ENCODE measurements at places on chromosomes 11 and 22. TPM values are rescaled to one million over a fixed set of nuclear protein-coding genes. Genes with fewer than 3 reads are reported as not detected.
A peak's percentile ranks its signal among the peaks of the same experiment; 100 is the strongest.

GRCh38 chr11:112165049-112165448, 1.2 kb upstream of the IL18 start:
- no peaks in the 10 kb centered on the region for H3K36me3 ChIP-seq
- no peak overlapping the region for H3K27ac ChIP-seq
- H3K4me1 ChIP-seq = no peaks in the 10 kb centered on the region
- no peak for DNase-seq
- peaks cover 30% of the 10 kb centered on the region for H3K27me3 ChIP-seq
- no peak overlapping the region for H3K4me3 ChIP-seq

GRCh38 chr22:39315389-39315788, 4.0 kb downstream of the RPL3 start:
- no peak for DNase-seq
- H3K27ac ChIP-seq = peak overlapping the region; percentile 64
- H3K4me3 ChIP-seq = peak overlapping the region; percentile 99
- peaks cover 75% of the 10 kb centered on the region for H3K36me3 ChIP-seq

DNA sequence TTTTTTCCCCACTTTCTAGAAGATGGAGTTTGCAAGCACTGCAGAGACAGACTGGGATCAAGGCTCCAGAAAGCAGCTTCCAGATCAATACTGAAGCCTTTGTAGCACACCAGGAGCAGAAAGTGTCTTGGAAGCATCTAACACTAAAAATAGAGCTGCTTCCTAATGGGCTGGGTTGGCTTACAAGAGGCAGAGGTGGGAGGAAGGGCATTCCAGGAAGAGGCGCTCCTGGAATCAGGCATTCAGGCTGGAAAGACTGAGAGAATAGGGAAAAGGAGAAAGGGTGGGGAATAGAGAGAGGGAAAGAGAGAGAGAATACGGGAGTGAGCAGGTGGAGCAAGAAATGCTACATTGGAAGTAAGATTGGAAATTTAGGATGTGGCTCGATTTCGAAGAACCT, 395.9 kb downstream of the OPCML start:
- H3K27me3 ChIP-seq = peaks cover 3% of the 10 kb centered on the region
- no peaks in the 10 kb centered on the region for H3K4me1 ChIP-seq
- no peak for DNase-seq
- H3K4me3 ChIP-seq = no peak overlapping the region
- no peaks in the 10 kb centered on the region for H3K36me3 ChIP-seq

DNA sequence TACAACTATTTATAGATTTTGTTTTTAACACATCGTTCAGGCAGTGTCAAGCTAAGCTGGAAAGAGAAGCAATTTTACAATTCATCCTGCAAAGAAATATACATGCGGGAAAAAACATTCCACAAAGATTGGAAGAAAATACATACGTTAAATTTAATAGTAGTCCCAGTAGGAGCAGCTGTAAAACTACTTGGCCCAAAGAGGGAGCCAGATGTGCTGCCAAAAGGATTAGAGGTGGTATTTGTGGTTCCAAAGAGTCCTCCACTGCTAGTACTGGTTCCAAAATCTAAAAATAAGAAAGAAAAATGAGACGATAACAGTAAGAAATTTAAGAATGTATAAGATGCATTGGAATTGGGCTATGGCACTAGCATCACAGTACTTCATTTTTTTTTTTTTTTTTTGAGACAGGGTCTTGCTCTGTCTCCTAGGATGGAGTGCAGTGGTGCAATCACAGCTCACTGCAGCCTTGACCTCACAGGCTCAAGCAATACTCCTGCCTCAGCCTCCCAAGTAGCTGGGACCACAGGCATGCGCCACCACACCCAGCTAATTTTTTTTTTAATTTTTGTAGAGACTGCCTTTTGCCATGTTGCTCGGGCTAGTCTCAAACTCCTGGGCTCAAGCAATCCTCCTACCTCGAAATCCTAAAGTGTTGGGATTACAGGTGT, 21.5 kb downstream of the NUP98 start:
- no peak overlapping the region for H3K4me3 ChIP-seq
- DNase-seq = no peak
- H3K27ac ChIP-seq = no peak overlapping the region
- peaks cover 56% of the 10 kb centered on the region for H3K36me3 ChIP-seq
- H3K4me1 ChIP-seq = no peaks in the 10 kb centered on the region
- no peaks in the 10 kb centered on the region for H3K27me3 ChIP-seq

GRCh38 chr11:111977146-111978027, 40.2 kb downstream of the DIXDC1 start:
- H3K4me1 ChIP-seq = peaks cover 8% of the 10 kb centered on the region
- H3K36me3 ChIP-seq = peaks cover 5% of the 10 kb centered on the region

GRCh38 chr11:69922015-69922595, 102.9 kb upstream of the FGF3 start:
- H3K27me3 ChIP-seq = peaks cover 27% of the 10 kb centered on the region
- no peak overlapping the region for H3K27ac ChIP-seq
- H3K4me1 ChIP-seq = peaks cover 2% of the 10 kb centered on the region
- H3K36me3 ChIP-seq = no peaks in the 10 kb centered on the region

DNA sequence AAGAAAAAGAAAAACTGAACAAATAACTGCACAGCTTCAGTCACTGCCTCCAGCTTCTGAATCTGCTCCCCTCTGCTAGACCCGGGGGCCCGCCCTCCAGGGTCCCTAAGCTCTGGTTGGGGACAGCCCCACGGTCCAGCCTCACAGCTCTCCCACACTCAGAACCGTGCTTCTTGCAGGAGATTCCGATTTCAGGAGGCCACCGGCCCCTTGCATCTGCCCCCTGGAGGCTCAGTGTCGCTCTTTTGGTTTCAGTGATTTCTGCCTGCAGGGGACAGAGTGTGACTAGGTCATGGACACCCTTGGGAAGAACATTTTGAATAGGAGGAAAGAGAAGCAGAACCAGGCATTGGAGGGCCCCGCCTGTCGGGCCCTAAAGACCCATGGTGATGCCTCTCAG, 23.1 kb upstream of the RPS3 start:
- no peaks in the 10 kb centered on the region for H3K27me3 ChIP-seq
- H3K4me3 ChIP-seq = no peak overlapping the region
- no peak overlapping the region for H3K27ac ChIP-seq
- peaks cover 2% of the 10 kb centered on the region for H3K36me3 ChIP-seq
- peaks cover 15% of the 10 kb centered on the region for H3K4me1 ChIP-seq

Gene NLRP14
- not detected for total RNA-seq

Gene TAGLN
- total RNA-seq = 2.3 TPM

All from activated CD8-positive, alpha-beta memory T cell treated with anti-CD3 and anti-CD28 coated beads, Interleukin-2, amount 10 ng/mL, durations not matched to agents 7 days and 5 days (primary cell).